ENCODE measurements at places on chromosomes 16 and 17. TPM values are rescaled to one million over a fixed set of nuclear protein-coding genes. Genes with fewer than 3 reads are reported as not detected.

Gene MMP28
- total RNA-seq: 0.23 TPM

Gene VTN
- total RNA-seq: 12.3 TPM

Gene MT1F
- 14.7 TPM for total RNA-seq

Gene HBM
- not detected for total RNA-seq

Gene CDC6
- 4.0 TPM for total RNA-seq

- no peak for ATAC-seq
Observed at GRCh38 chr17:5705081-5705875, 121.0 kb upstream of the NLRP1 start.

- peak; percentile 93 for ATAC-seq
Observed at GRCh38 chr16:51607201-51607651, 456.2 kb upstream of the SALL1 start.

- no peak for ATAC-seq
Observed at GRCh38 chr17:39735882-39736281, 1.9 kb upstream of the GRB7 start.

- ATAC-seq: no peak
Observed at GRCh38 chr16:67257486-67258160, 8.8 kb downstream of the SLC9A5 start.

DNA sequence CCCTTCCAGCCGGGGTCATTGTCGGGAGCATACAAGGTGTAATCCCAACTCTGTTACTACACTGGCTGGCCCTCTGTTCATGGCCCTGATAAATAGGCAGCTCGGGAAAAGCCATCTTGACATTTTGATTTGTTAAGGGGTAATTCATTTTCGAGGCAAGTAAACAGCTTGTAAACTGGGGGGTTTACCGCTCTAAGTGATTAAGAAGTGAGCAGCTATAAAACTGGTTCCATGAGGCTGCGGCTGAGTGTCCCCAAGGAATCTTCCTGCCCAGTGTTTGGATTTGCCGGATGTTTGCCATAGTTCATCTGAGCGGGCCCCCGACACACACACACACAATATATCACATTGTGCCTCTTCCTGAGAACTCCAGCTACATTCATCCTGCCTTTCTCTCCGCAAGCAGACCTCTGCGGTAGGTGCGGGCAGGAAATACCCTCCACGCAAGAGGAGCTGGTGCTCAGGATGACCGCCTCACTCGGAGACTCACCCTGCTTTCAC, 92.2 kb downstream of the SOCS1 start:
- ATAC-seq: peak; percentile 83

GRCh38 chr16:88651276-88651988, 579 bp upstream of the CYBA start:
- ATAC-seq: no peak

DNA sequence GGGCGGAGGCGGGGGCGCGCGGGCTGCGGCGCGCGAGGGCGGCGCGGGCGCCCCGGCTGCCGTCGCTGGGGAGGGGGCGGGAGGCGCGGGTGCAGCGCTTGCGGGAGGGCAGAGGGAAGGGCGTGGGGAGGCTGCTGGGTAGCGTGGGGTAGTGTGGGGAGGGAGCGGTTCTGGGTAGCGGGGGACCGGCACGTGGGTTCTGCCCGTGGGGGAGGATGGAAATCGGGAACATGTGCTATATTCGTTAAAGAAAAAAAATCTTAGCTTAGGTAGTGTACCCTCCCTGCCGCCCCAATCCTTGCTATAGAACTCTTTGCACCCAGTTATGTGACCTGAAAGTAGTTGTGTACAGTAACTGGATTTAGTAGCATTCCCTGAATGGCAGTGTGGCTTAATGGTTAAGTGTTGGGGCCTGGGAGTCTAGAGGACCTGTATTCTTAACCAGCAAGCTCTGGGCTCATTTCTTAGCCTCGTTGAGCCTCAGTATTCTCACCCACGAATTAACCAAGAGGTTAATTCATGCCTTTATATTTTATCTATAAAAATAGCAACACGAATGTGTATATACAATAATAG, 646 bp downstream of the RABEP1 start:
- ATAC-seq: peak; percentile 45

DNA sequence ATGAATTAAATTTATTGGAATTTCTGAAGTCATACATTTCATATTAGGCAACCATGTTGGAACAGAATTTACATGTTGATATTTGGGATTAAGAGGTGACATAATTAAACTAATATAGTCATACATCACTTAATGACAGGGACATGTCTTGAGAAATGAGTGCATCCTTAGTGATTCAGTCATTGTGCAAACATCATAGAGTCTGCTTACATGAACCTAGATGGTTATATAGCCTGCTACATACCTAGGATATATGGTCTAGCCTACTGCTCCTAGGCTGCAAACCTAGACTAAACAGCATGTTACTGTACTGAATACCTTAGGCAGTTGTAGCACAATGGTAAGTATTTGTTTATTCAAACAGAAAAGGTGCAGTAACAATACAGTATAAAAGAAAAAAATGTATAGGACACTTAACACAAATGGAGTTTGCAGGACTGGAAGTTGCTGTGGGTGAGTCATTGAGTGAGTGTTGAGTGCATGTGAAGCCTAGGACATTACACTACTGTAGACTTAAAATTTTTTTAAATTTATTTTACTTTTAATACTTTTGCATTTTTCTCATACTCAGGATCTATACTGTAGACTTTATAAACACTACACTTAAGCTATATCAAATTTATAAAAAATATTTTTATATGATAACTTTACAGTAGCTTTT, 85.6 kb downstream of the OMG start:
- ATAC-seq: no peak

DNA sequence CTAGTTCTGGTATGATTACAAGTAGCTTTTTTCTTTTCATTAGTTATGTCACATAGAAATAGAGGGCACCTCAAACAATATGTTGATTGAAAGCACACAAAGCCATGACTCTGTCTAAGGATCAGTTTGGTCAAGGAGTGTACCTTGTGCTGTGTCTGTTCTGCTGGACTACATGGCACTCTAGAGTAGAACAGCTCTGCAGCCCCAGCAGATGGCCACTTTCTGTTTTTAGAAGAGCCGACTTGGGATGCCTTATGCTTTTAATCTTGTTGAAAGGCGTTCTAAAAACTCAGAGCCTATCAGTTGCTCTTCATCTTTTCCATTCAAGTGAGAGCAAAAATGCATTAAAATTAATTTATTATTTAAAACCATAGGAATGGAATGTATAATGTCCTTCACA, 49.3 kb upstream of the CA10 start:
- no peak for ATAC-seq

DNA sequence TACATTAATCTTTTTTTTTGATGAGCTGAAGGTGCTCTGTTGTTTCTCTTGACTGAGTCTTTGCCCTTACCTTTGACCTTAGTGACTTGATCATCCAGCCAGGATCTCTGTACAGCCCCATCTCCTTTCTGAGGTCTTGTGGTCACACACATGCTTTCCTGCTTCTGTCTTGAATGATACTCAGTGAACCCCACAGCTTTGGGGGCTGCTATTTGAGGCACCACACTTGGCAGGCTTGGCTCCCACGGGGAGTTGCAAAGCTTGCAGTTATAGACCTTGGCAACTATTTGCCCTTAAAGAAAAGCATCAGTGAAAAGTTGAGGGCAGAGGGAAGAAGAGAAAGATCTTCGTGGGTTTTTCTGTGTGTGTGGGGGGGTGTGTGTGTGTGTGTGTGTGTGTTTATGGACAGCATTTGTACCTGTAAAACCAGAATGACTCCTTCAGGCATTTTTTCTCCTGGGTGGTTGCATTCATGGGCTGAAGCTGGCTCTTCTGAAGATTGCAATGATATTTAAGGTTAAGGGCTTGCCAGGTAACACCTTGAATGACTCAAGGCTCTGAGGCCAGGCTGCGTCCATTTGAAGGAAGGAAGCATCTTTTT, 101.6 kb downstream of the MSI2 start:
- ATAC-seq: no peak

- ATAC-seq: no peak
Observed at GRCh38 chr16:87957296-87958094, 6.3 kb downstream of the BANP start.

DNA sequence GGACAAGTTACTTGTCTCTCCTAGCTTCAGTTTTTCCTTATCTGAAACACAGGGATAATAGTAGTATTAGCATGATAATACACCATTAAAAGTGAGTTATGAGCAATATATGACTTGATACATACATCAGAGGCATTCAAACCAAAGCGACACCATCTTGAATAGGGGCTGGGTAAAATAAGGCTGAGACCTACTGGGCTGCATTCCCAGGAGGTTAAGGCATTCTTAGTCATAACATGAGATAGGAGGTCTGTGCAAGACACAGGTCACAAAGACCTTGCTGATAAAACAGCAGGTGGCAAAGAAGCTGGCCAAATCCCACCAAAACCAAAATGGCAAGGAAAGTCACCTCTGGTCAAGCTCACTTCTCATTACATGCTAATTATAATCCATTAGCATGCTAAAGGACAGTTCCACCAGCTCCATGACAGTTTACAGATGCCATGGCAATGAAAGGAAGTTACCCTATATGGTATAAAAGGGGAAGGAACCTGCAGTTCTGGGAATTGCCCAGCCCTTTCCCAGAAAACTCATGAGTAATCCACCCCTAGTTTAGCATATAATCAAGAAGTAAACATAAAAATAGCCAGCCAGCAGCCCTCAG, 37.2 kb upstream of the HS3ST3A1 start:
- ATAC-seq: peak; percentile 48

GRCh38 chr16:88816736-88817535, 5.2 kb upstream of the APRT start:
- no peak for ATAC-seq

DNA sequence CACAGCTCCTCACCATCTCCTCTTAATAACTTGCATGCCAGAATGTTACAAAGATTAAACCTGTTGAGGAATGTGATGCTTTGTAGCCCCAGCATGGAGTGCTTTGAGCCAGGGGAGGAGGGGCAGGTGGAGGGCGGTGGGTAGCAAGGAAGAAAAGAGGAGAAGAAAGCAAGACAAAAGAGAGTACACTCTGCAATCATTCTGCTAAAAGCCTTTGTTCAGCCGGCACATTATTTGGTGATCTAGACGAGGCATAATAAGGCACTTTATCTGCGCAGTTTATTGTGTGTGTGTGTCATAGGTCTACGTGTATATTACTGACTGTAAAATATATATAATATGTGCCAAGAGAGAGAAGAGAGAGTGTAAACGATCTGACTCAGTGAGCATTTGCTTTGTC, 139.1 kb downstream of the SOX9 start:
- peak; percentile 58 for ATAC-seq

DNA sequence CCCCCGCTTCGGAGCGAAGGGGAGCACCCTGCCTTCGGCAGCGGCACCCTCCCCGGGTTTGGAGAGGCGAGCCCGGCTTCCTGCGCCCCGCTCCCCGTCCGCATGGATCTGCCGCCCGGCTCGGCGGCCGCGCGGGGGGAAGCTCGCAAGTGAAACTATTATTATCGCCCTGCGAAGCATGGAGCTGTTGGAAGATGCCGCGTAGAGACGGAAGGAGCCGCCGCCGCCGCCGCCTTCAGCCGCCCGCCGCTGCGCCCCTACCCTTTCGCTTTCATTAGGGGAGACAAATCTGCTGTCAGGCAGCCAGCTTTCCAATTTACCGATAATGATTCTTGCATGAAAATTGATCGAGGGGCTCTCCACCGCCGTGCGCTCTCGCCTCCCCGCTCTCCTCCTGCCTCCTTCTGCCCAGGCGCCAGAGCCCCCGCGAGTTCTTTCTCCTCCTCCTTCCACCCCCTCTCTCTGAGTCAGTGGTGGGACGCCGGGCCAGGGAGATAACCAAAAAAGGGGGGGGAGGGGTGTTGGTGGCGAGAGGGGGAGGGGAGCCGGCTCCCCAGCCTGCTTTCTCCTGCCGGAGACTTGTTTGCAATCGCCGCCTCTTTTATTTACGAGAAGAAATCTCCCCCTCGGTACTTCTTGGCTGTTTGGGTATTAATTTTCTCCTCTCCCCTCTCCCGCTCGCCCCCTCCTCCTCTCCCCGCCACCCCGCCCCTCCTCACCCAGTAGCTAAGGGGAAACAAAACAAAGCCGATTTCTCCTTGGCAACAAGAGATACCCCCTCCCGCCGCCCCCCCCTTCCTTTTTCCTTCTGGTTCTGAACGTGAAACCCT, 58.0 kb upstream of the GSE1 start:
- peak; percentile 36 for ATAC-seq

GRCh38 chr16:12063004-12063395, 86.5 kb downstream of the SNX29 start:
- no peak for ATAC-seq

DNA sequence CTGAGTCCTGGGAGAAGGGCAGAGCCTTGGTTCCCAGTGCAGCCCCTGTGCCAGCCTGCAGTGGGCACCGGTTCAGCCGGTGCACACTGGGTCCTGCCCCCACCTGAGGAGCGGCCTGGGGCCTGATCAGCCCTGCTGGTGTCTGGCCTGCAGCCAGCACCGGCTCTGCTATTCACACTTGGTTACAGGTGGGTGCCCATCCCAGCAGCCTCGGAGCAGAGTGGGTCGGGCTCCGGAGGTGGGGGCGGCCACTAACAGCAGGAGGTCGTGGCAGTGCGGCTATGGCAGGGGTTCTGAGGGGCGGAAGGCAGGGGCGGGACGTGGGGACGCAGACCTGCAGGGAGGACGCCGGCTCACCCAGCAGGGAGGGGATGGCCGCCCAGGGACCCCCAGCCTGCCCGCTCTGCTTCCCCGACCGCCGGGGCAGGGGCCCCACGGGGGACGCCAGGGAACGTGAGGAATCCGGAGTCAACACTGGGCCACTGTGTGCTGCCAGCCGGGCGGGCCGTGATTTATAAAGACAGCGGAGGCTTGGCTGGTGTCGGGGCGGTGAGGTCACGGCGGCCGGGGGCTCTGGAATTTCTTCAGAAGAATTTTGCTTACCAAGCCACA, 20.3 kb downstream of the METRNL start:
- peak; percentile 78 for ATAC-seq

- no peak for ATAC-seq
Observed at GRCh38 chr17:31275116-31275515, 21.9 kb downstream of the OMG start.

DNA sequence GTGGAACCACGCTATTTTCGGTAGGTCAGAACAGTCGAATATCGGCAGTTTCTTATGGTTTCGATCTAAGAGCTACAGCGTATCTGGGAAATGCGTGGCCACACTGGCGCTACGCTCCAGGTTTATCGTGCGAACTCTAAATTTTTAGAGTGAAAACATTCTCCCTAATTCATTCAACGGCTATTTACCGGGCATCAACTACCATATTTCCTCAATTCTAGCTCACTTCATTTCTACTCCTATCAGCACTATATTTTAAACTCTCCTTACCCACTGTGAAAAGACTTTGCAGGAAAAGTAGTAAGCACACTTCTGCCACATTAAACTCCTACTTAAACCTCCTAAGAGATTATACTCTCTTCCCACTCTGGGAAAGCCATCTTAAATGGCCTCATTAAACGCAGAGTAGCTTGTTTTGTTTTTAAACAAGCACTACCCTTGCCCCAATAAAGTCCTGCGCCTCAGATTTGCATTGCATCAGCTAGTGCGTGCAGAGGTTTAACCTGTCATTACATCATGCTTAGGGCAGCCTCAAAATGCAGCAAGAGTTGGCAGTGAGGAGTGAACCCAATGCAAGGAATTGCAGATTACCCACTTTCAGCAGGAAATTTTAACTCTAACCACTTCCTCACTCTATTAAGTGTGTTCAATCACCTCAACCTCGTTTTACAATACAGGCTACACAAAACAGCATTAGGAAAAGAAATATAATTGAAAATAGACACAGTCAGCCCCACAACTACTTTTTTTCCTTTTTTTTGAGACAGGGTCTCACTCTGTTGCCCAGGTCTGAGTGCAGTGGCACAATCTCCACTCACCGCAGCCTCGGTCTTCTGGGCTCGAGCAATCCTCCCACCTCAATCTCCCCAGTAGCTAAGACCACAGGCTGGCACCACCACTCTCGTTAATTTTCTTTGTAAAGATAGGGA, 18.8 kb downstream of the SIAH1 start:
- peak; percentile 59 for ATAC-seq

GRCh38 chr16:70257391-70257790, 5.7 kb upstream of the EXOSC6 start:
- no peak for ATAC-seq

- ATAC-seq: peak; percentile 13
Observed at GRCh38 chr17:41775394-41776226, 10.9 kb downstream of the JUP start.

All from motor neuron (in vitro differentiated cells).